Left renal pelvis (tissue), 4 donors: ENCODE measurements at places on chromosomes 3 and 15. TPM values are rescaled to one million over a fixed set of nuclear protein-coding genes. Genes with fewer than 3 reads are reported as not detected.

GXYLT2 gene
- 15.3 TPM for polyA plus RNA-seq

CRABP1 gene
- 58.5 TPM for polyA plus RNA-seq

MAPKAPK3 gene
- 58.2 TPM for polyA plus RNA-seq

SYNM gene
- polyA plus RNA-seq = 1.9 TPM

ROPN1 gene
- polyA plus RNA-seq = not detected

FSIP1 gene
- polyA plus RNA-seq = 0.26 TPM

GPR171 gene
- 0.48 TPM for polyA plus RNA-seq

CXCR6 gene
- polyA plus RNA-seq = 0.35 TPM

THRB gene
- 4.1 TPM for polyA plus RNA-seq

STAC gene
- 4.0 TPM for polyA plus RNA-seq

FETUB gene
- polyA plus RNA-seq = 0.14 TPM

SUCLG2 gene
- 51.3 TPM for polyA plus RNA-seq

SLC38A3 gene
- 6.6 TPM for polyA plus RNA-seq

LRRC15 gene
- polyA plus RNA-seq = not detected

MESP2 gene
- polyA plus RNA-seq = 0.24 TPM

DNAH12 gene
- polyA plus RNA-seq = 2.0 TPM

CLDN16 gene
- polyA plus RNA-seq = 1.8 TPM

MKRN3 gene
- 2.4 TPM for polyA plus RNA-seq

AADACL2 gene
- not detected for polyA plus RNA-seq

PLA2G4E gene
- not detected for polyA plus RNA-seq

STAB1 gene
- 44.1 TPM for polyA plus RNA-seq

DLL4 gene
- 7.4 TPM for polyA plus RNA-seq

TMEM212 gene
- polyA plus RNA-seq = not detected
